ENCODE measurements at places on chromosomes 12 and 14.

- no peak for DNase-seq
Measured at GRCh38 chr14:75365116-75365515, 62.7 kb upstream of the JDP2 start.

DNA sequence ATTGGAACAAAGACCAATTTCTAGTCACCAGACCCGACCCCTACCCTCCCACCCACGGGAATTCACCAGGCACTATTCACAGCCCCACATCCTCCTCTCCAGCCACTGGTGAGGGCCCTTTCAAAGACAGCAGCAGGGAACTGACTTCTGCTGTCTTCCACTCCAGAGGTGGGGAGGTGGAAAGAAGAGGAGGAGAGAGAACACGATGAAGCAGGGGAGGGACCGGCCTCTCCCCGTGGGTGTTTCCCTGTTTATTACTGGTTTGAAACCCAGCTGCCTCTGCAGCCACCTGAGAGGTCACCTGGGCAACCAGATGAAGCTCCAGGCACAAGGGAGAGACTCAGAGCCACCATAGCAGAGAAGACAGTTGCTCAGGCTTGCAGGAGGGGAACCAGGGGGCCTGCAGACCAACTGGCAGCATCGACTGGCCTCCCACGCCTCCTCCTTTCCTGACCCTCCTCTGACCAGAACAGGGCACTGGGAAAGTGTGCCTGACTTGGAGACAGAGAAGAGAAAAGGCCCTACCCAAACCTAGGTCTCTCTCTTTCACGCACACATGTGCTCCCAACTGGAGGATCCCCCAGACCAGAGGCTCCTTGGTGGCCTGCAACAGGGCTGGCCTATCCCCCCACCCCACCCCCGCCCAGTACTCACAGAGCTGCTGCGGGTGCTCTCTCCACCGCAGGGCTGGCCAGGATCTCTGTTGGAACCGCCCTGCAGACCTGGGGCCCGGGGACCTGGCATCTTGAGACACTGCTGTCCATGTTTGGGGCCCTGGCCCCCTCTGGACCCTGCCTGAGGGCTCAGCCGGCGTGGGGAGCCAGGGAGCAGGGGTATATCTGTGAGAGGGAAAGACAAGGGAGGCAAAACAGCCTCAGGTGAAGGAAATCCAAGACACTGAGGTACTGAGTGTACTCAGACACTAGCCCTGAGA is 22.8 kb downstream of the ANO2 start:
- no peak for DNase-seq

DNA sequence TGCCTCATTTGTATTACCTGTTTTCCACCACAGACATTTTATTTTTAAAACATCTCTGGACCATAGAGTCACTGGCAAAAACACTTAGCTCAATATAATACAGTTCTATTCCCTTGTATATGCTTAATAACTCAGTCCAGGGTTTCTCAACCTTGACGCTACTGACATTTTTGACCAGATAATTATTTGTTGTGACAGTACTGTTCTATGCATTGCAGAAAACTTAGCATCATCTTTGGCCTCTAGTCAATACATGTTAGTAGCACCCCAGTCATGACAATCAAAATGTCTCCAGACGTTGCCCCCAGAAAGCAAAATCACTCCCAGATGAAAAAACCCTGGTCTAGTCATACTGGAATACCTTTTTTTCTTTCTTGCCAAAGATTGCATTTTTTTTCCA is 174.7 kb downstream of the TMEM132D start:
- DNase-seq, result no peak

DNA sequence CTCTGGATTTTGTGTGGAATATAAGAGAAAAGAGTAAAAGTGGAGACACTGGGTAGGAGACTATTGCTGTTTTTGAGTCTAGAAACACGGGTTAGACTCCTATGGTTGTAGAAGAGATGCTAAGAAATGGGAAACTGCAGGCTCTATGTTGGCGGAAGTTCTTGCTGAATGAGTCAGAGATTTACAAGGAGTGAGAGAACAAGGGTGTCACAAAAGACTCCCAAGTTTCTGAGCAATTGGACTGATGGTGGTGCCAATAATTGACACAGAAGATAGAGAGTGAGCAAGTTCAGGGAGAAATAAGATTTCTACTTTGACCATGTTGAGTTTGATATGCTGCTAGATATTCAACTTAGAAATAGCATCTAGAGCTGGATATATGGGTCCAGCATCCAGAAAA is 2.6 kb upstream of the PRKD1 start:
- DNase-seq, result no peak

DNA sequence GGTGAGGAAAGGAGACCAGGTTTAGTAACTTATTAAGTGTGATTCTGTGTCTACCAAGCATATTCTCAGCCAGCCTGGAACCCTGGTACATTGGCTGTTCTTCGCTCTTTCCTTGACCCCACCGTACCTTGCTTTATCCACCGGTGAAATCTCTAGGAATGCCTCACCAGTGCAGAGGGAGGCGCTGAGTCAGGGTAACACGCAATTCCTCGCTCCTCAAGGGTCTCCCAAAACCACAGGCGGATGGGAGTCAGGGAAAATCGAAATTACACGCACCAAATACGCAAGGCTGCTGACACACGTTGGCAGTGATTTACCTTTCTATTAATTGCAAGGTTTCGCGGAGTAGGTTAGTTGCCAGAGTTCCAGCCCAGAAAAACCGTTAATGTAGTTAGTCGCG is 845 bp downstream of the L3HYPDH start:
- DNase-seq, result no peak

DNA sequence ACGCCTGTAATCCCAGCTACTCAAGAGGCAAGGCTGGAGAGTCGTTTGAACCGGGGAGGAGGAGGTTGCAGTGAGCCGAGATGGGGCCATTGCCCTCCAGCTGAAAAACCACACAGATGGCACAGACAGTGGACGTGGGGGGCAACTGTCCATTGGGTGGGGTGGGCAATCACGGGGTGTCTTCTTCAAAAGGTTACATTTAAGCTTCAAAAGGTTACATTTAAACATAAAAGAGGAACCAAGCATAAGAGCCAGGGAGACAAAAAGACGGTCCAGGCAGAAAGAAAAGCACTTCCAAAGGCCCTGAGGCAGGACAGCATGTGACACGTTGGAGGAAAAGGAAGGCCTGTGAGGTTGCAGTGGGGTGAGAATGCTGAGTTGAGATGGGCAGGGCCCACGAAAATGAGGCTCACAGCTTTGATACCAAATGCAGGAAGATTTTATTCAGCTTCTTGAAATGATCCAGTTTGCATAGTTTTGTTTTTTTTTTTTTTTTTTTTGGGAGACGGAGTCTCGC is 10.7 kb downstream of the SCARB1 start:
- no peak for DNase-seq

- no peak for DNase-seq
Measured at GRCh38 chr14:95776798-95777534, 63.0 kb upstream of the TCL1A start.

DNA sequence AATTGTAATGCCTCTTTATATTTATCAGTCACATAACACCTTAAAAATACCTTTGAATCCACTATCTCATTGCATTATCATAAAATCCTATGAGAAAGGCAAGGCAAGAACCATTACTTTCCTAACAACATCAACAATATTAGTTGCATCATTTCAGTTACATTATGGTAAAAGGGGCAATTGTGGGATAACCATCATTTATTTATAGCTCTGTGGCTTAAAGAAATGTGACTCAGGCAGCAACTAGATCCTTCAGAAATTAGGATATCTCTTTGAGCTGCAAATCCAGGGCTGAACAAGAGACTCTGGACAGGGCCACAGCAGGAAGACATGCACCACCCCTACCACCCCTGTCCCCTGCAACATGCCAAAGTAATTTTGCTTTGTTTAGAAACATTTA is 36.4 kb downstream of the EPS8 start:
- no peak for DNase-seq

GRCh38 chr12:99332936-99333591 is 314.5 kb upstream of the GARIN6 start:
- no peak for DNase-seq

DNA sequence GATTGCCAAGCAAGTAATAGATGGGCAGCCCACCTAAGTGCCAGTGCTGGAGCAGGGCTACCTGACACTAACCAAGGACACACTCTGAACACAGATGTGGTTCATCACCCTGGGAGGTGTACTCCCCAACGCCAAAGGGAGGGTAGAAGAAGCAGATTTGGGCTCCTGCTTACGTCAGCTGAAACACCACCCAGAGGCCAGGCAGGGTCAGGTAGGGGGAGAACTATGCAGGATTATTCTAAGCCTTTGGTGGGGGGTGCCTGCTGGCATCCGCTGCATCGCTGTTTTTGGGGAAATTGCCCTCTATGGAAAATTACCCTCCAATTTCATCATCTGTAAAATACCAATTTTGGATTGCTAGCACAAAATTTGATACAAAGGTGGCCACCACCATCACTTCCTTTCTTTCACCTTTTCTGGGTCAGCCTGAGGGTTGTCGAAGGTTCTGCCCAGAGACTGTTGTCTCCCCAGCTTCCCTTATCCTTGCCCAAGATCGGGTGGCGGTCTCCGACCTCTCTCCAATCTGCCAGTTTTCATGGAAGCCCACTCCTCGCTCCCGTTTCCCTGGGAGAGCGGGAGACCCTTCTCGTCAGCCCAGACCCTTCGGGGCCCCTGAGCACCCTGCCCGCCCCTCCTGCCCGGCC is 535 bp downstream of the BIN2 start:
- DNase-seq, result no peak

- no peak for DNase-seq
Measured at GRCh38 chr14:82094829-82095345, 561.2 kb upstream of the SEL1L start.

DNA sequence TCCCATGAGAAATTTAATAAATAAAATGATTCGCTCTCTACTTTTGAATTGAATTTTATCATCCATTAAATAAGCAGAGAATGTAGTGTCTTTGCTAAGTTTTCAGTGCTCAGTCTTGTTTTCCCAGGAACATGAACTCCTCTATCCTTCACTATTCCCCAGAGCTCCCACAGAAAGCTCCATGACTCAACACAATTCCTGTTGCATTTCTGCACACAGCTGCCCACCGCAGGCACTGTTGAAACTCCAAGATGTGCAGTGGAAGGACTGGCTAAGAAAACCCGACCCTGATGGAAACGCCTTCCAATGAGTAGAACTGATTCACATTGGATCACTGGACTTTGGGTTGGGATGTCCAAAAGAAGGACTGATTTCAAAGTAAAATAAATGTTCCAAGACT is 202.4 kb upstream of the AMIGO2 start:
- no peak for DNase-seq

DNA sequence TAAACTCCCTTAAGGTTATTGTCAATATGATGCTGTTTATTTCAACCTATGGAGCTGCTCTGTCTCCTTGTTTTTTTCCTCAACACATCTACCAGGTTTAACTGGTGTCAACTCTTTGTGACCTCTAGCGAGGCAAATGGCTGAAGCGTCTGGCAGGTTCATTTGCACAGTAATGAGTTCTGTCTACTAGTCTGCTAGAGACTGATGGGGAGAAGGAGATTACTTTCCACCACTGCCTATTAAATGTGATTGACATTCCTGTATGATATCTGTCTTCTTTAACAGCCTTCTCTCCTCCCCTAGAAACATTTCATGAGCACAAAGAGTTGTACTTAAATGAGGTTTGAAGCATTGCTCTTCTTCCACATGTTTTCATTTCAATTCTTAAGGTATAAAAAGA is 253.7 kb downstream of the SLC6A15 start:
- no peak for DNase-seq

GRCh38 chr12:66884091-66884490 is 205.2 kb upstream of the GRIP1 start:
- DNase-seq, result no peak

DNA sequence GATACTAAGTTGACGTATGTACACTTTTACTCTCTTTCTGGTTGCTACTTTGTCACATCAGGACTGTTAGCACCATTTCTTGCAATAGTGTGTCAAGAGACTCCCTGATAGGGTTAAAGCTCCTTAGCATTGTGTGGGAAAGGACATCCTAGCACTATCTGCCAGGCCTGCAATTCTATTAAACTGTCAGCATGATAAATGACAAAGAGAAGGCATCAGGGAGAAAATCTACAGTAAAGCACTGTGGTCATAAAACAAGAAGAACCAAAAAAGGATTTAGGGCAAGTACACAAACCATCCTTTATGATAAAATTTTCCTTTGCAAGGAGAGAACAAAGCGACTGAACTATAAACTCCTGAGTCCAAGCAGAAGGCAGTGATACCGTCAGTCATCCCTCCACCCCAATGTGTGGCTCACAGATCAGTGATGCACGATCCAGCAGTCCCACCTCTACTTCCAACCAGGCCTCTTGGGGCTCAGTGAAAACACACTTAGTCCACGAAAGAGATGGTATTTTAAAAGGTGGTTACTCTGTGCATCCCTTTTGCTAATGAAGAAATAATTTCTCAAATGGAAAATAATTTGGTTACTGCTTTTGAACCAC is 31.4 kb upstream of the SLC35F4 start:
- no peak for DNase-seq

- no peak for DNase-seq
Measured at GRCh38 chr14:100033347-100034075, 31.7 kb upstream of the EVL start.

GRCh38 chr14:55107766-55108554 is 21.1 kb upstream of the LGALS3 start:
- no peak for DNase-seq

- DNase-seq, result no peak
Measured at GRCh38 chr14:64369201-64369600, 19.0 kb upstream of the MTHFD1 start.

- DNase-seq, result no peak
Measured at GRCh38 chr12:94561943-94562411, 88.4 kb downstream of the TMCC3 start.

- no peak for DNase-seq
Measured at GRCh38 chr12:75170640-75171185, 38.9 kb downstream of the KCNC2 start.

DNA sequence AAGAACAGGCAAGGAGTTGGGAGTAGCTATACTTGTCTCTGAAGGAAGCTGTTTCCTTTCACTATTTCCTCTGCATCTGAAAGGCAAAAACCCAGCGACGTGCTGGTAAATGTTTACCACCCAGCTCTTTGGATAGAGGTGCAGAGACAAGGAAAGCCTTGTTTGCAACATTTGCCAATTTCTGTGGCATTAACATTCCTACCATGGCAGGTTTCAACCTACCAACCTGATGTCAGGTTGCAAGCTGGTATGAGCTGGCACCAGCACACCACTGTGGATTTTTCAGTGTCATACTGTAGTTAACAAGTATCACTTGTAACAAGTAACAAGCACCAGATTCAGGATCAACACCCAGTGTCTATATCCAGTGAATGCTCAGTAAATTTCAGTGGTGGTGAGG is 294.8 kb upstream of the TMPO start:
- DNase-seq, result no peak

GRCh38 chr14:97021001-97021400 is 223.8 kb downstream of the VRK1 start:
- no peak for DNase-seq

DNA sequence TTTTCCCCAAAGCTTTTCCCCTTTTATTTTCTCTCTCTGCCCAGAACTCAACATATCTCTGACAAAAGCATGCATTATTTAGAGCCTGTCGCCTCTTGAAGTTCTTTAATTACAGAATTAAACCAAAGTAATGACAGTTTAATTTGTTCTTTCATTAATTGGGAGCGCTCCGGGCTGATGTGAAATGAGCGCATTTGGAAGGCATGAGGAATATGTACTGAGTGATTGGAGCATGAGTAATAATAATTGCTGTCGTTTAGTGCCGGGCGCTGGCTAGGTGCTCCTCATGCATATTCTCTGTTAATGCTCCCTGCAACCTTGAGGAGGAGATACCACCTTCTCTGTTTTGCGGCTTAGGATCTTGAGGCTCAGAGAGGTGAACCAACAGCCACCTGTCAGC is 120.5 kb downstream of the SLC25A47 start:
- no peak for DNase-seq

- no peak for DNase-seq
Measured at GRCh38 chr14:62692490-62693106, 352.7 kb downstream of the KCNH5 start.

All from activated B cell treated with CpG ODN at 0.5 μM for 24 hours (primary cell).